GM20000 (cell line): ENCODE measurements at places on chromosomes 1 and 21.

DNA sequence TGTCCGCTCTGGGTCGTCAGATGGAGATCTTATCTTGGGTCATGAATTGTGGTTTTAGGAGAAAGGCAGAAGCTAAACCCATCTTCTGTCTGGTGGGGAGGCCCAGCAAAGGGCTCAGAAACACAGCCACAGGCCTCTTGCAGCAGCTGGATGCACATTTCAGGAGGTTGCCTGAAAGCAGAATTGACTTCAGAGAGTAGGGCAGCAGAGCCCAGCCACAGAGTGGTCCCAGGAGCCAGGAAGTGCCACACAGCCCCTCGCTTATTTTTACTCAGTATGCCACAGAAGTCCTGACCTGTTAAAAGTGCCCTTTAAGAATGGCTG lies 8.3 kb upstream of the RIPK4 start:
- no peak for DNase-seq

DNA sequence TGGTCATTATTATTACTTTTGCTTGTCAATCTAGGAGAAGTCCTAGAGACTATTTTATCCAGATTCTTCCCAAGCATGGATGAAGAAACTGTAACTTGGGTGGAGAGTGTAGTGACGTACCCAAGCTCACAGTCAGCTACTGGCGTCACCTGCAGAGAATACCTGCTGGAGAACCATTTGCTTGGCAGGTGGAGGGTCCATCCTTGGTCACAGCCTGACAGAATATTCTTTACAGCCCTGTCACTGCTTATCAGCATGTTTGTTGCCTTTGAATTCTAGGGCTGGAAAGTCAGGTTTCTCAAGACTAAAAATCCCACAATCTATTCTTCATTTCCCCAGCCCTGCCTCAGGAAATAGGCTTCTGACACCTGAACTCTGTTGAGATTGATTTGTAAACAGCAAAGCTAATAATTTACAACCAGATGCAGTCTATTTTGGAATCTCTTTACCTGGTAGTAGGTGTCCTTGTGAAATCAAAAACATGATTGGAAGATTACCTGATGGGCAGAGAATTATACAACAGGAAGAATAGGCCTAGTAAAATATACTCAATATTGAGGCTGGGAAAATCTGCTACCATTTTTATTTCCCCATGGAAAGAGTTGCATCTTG lies 100.4 kb upstream of the ZNF644 start:
- no peak for DNase-seq

DNA sequence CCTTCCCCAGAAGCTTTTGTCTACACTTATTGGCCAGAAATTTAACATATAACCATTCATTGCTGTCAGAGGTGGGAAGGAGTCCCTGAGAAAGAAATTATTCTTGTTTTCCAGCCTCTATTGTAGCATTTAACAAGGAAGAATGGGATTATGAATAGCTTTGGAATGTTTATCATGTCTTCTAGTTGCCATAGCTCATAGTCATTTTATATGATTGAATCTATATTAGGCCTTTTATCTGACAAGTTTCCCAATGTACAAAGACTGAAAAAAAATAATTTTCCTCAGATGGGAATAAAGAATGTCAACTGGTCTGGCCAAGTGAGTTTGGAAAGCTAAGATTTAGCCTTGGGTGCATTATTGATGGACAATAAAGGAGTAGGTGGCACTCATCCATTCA lies 28.3 kb downstream of the PTPRC start:
- DNase-seq, result no peak

DNA sequence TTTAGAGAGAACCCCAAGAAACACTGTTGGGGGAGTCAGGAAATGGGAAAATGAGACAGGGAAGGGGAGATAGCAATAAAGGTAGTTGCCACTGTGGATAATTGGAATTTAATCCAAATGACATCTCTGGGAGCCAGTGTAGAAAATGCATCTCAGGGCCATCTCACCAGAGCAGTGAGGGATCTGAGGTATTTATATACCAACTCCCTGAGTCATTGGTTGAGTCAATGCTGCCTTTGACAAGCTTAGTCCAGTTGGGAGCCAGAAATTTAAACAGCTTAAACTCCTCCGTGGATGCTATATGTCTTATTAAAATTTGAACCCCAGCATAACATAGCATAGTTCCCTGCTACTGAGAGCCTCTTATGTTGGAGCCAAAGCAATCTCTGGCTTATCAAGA lies 140.3 kb downstream of the SLC30A10 start:
- DNase-seq, result no peak

DNA sequence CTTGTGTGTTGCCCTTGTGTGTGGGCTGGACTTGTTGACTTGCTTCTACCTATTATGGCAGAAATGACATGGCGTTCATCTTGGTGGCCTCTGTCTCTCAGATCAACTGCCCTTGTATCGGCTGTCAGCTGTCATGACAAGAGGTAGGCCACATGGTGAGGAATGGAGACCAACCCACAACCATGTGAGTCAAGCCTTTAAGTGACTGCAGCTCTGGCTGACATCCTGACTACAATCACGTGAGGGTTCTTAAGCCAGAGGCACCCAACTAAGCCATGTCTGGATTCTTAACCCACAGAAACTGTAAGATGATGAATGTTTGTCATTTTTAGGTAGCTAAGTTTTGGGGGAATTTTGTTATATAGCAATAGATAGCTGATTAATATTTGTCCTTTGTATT lies 82.1 kb downstream of the KCND3 start:
- no peak for DNase-seq

DNA sequence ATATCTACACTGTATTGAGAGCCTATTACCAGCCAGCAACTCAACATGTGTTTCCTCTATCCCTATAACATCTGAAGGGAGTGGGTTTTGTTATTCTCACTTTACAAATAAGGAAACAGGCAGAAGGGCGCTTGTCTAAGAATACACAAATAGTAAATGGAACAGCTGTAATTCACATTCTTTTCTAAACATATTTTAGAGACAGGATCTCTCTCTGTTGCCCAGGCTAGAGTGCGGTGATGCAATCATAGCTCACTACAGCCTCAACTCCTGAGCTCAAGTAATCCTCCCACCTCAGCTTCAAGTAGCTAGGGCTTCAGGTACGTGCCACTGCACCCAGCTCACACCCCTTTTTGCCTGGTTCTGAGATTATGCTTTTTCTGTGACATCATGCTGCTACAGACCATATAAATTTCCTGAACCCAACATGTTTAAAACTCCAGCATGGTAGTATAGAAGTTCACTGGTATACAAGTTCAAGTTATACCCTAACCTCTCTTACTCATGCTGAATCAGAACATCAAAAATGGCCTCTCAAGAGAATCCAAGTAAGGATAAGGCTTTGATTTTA lies 8.6 kb upstream of the TACSTD2 start:
- no peak for DNase-seq

GRCh38 chr1:204151552-204152309 lies at the start of gene ETNK2:
TSS of gene ETNK2 (minus strand) at chr1:204152044. CDS start at chr1:204151852, 192 bp downstream.
- peak; percentile 64 for DNase-seq

- DNase-seq, result no peak
Observed at GRCh38 chr21:15820852-15821379, 91.1 kb downstream of the USP25 start.

DNA sequence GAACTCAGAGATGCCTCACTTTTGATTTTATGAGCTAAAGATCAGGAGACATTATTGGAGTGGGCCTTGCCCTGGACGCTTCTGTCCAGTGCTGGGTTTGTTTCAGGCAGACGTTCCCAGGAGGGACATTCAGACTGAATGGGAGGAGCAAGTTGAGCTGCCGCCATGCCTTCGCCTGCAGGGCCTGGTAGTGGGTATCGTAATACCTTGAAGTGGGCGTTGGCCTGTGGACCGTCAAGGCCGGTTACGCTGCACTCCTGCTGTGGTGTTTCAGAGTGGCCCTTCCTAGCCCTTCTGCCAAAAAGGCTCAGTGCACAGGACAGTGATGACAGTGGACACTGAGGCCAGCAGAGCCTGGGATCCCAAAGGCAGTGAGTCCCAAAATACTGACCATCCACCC lies 1.6 kb downstream of the FAM3B start:
- no peak for DNase-seq

GRCh38 chr1:234543442-234544086 lies 64.6 kb upstream of the TARBP1 start:
- no peak for DNase-seq

DNA sequence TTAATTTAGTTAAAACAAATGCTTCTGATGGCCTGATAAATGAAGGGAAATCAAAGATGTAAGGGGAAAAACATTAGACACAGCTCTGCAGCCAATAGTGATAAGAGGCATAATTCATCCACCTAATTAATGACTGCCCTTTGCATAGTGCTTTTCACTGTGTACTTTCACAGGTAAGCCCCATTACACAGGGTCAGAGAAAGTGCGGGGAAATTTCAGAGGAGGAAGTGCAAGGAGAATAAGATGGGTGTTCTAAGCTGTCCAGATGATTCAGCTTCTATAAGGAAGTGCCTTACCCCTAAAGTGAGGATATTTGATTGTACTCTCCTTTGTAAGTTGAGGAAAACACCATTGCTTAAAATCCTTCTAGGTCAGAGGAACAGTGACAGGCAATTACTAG lies 88.0 kb downstream of the NR5A2 start:
- no peak for DNase-seq

DNA sequence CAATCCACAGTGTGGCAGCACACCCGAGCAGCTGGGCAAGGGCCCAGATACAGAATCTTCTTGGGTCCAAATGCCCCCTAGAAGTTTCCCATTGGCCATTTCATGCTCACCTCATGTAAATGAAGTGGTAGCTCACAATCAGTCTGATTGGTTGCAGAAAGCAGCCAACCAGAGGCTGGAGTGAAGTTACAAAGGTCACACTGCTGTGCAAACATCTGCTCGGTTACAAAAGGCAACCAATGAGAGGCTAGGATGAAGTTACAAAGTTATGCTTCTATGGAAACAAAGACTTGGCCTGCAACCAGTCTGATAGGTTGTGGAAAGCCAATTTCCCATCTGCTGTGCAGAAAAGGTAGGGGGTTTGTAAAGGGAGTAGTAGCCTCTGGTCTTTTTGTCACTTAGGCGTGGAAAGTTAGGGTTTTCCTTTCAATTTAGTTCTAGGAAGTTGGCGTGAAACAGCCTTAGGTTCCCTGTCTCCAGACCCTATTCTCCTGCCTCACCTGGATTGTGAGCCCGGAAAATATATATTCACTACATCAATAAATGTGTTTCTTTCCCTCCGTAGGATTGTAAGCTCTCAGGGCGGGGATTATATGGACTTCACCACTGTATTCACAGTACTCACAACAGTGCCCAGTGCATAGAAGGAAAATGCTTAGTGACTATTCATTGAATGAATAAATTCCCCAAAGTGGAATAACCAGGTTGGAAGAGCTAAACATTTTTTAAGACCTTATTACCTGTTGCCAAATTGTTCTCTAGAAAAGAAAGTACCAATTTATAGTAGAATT lies 91.9 kb downstream of the URB2 start:
- no peak for DNase-seq

DNA sequence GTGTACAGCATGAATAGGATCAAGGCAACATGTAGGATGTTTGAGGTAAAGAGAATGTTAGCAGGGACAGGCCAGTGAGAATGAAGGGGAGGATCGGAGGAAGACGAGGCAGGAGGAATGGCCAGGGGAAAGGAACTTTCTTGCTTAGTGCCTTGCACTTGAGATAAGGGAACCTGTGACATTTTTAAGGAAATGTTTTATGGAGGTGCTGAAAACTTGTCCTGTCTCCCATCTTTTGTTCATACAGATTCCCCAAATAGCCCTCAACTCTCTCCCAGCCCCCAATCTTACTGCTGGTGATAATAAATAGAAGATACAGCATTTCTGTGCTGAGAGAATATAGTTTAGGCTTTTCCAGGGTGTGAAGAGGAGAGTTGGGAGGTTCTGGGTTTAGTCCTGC lies 13.6 kb downstream of the ATP8B2 start:
- DNase-seq, result no peak

DNA sequence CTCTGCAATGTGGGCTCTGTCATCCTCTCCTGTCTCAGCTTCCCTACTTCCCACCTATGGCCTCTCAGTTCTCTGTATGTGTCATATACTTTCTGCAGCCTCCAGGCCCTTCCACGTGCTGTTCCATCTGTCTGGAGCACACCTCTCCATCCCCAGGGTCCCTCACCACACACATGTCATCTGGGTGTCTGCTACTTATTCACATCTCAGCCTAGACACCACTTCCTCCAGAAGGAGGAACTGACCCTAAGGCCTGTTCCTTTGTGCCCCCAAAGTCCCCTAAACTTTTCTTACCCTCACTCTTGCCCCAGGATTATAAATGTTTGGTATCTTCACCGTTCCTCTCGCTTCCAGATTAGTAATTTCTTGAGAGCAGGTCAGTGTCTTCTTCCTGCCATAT lies 10.1 kb downstream of the LACTBL1 start:
- DNase-seq, result no peak

- no peak for DNase-seq
Observed at GRCh38 chr21:37395961-37396360, 29.4 kb downstream of the DYRK1A start.

DNA sequence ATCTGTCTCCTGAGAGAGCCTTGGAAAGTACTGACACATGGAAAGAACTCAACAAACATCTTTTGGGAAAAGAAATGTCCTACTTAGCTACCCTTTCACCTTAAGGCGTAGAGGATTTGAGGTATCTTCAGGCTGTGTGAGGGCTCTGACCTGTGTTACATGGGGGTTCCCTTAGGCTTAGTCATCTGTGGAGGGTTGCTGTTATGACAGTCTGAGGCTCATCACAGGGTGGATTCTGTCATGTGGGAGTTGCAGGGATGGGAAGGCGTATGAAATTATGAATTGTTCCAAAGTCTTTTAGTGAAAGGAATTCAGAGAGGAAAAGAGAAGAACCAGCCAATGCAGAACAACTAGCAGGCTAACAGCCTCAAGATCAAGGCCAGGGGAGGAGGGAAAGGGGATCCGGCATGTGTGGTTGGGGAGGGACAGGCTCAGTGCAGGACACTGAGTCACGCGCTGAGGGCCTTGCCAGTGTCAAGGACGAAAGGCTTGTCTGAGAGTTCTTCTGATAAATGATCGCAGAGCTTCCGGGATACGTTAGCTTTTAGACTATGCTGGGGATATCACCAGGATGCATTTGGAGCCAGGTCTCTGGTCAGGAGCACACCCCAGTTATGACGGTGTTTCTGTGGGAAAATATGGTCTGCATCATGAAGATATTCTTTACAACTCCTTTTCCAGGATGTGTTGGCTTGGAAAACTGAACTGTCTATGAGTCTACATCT lies 24.6 kb upstream of the PLA2G2C start:
- DNase-seq, result no peak

DNA sequence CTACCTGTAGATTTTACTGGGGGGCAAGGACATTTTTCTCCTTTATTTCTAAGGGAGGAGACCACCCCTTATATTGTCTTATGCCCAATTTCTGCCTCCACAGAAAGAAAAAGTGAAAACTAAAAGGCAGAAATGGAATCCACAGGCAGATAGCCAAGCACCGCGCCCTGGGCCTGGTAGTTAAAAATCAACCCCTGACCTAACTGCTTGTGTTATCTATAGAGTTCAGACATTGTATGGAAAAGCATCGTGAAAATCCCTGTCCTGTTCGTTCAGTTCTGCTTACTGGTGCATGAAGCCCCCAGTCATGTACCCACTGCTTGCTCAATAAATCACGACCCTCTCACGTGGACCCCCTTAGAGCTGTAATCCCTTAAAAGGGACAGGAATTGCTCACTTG lies 33.7 kb upstream of the IL6R start:
- DNase-seq, result no peak

- DNase-seq, result no peak
Observed at GRCh38 chr1:4837031-4837600, 182.7 kb downstream of the AJAP1 start.
